Activated naive CD4-positive, alpha-beta T cell (primary cell): ENCODE measurements at places on chromosomes 7 and 10.
A peak's percentile ranks its signal among the peaks of the same experiment; 100 is the strongest.

DNA sequence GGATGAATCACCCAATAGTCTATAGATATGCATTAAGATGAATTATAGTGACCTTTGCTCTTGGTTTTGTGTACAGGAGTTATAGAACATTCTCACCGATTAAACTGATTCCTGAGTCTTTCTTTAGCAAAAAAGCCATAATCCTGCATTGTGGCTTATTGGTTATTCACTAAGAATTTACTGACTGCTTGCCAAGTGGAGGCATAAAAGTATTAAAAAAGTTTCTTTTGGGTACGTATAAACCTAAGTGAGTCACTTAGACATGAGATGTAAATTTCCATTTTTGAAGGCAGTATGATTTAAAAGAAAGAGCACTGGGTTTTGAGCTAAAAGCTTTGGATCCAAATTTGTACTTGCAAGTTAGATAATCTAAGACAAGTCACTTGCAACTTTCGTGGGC lies 100.7 kb downstream of the CDK6 start:
- no peak for DNase-seq

- DNase-seq, result no peak
Measured at GRCh38 chr7:106282390-106282789, 2.4 kb downstream of the NAMPT start.

DNA sequence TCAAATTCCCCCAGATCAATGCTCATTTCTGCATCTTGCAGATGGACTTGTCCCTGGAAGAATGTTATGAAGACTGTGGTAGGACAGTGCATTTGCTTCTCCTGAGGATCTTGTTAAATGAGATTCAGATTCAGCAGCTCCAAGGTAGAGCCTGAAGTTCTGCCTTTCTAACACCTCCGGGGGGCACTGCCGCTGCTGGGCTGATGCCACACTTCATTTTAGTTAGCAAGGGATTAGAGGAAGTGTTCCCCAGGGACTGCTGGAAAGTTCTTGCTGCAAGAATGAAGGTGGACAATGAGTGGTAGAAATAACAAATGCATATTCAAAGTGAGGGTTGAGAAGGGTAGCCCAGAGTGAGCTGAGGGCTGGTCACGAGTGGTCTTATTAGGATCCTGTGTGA lies 434.3 kb upstream of the AKR1E2 start:
- DNase-seq, result no peak

DNA sequence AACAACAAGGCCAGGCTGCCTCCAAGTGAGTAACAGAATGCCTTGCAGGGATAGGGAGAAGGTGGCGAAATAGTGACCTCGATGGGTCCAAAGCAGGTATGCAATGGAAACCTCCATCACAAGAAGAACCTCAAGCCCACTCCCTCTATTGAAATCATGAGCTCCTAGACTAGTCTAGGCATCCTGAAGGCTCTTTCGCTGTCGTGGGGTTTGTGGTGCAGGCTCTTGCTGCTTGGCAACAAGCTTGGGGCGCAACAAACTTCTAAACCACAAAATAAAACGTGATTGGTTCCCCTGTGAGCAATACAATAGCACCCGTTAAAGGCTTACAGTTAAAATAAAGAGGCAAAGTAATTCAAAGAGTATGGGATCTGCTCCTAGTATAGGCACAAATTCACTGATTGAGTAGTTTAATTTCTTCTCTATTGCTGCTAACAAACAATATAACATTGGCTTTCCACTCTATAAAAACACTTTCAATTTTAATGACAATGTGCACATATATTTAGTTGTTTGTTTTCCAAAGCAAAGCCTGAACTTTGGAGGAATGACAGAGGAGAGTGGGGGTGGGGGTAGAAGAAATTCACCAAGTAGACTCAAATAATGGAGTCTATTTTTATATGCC lies 64.1 kb downstream of the C10orf67 start:
- DNase-seq, result no peak

DNA sequence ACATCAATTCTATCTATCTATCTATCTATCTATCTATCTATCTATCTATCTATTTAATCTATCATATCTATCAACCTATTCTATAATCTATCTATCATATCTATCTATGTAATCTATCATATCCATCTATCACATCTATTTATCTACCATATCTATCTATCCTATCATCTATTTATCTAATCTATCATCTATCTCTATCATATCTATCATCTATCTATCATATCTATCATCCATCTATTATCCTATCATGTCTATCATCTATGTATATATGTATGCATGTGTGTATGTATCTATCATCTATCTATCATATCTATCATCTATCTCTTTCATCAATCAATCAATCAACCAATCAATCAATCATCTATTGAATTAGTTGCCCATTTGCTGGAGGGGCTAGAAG lies 159.3 kb upstream of the GALNT17 start:
- no peak for DNase-seq

DNA sequence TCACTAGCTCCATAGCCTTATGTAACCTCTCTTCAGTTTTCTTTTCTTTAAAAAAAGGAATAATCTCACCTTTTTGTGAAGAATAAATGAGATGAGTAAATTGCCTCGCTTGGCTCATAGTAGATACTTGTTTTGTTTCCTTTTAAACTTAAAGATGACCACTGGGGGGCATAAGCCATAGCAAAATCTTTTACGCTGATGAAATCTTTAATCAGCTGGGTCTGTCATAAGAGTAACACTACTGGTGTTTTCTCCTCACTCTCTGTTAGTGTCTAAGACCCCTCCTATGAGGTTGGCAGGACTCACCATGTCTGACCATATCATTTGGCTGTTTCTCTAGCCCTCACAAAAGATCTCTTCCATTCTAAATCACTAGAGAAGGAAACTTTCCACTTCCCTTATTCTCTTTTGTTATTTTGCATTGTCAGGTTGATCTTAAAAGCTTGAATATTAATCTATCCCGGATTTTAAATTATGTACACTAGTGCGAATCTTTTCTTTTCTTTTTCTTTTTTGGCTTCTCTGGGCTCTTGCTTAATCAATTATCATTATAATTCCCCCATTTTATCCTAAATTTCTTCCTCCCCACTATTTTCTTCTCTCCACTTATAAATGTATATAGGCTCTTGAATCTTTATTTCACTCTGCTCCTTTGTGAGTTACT lies 12.5 kb downstream of the STAG3 start:
- no peak for DNase-seq

- no peak for DNase-seq
Measured at GRCh38 chr7:126727930-126728391, 524.8 kb downstream of the GRM8 start.

DNA sequence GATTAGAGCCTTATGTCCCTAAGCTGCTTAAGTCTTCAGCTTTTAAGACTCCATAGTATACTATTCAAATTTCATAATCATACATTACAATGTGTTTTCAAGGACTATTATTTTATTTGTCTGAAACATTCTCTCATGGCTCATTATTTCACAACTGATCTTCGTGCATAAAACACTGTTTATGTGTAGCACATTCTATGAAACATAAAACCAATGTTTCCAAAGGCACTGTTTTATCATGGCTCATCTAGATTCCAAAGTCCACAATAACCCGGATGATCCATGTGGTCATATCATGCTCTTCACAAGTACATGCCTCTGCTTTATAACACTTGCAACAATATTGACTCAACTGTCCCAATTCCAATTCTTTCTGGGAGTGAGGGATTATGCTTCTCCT lies 806.1 kb downstream of the TNS3 start:
- DNase-seq, result no peak

- no peak for DNase-seq
Measured at GRCh38 chr7:66281678-66282590, 76.8 kb downstream of the TPST1 start.

- DNase-seq, result no peak
Measured at GRCh38 chr10:24716295-24716694, 7.4 kb downstream of the ARHGAP21 start.

GRCh38 chr7:4470246-4470645 lies 211.8 kb upstream of the FOXK1 start:
- DNase-seq, result no peak

DNA sequence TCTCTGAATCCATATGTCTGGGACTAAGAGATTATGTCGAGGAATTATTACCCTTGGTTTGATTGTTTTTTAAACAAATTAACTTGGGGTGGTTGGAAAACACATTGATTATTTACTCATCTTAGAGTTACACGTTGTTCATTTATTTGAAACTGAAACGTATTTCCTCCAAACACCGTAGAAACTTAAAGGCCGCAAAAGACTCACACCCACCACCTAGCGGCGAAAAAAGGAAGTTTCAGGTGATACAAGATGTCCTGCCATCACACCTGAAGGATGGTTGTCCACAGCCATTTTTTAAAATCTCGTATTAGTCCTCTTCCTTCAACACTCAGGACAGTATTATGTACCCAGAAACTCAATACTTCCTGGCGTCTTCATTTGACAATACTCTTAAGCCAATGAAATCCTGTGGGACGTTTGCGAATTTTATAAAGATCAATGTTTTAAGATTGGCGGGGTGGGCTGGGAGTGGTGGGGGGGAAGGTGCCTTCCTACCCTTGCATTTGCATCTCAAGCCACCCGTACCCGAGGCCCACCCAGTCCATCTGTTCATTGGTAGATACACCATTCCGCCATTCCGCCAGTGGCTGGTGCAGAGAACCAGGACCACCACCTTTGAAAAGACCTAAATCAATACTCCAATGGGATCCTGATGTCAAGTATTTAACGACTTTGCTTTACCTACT lies 1.4 kb upstream of the LCOR start:
- peak; percentile 61 for DNase-seq
